AG08396 (cell line): ENCODE measurements at places on chromosomes 5 and 9.

- DNase-seq = no peak
Measured at GRCh38 chr5:60821488-60822284, 22.4 kb downstream of the ELOVL7 start.

DNA sequence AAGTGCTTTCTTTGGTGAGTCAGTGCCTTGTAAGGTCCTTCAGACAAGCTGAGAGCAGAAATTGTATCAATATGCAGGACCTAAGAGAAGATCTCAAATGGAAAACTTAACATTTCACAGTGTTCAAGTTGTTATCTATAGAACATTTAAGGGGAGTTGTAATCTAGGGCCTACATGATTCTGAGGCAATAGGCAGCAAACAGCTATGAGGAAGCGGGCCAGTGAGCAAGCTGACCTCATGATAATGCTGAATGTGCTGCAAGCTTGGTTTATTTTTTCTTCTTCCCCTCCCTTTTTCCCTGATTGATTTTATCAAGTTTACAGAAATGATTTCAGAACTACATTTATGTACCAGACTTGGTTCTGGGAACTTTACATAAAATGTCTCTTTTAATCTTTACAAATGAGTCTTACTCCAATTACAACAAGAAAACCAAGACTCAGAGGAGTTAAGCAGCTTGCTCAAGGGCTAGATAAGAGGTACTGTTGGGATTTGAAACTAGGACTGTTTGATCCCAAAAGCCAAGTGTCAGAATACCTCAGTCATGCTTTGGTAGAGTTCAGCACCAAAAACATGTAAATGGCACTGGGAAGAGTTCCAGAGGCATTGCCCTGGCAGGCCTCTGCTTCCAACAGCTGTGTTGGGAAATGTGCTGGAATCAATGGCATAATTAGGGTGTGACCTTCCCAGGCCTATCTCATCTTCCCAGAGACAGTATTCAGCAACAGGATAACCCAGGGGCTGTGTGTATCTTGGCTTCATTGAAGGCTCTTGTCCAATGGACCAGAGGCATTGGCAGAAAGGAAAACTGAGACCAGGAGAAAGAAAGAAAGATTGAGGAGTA lies 130.1 kb downstream of the LRRC70 start:
- no peak for DNase-seq

DNA sequence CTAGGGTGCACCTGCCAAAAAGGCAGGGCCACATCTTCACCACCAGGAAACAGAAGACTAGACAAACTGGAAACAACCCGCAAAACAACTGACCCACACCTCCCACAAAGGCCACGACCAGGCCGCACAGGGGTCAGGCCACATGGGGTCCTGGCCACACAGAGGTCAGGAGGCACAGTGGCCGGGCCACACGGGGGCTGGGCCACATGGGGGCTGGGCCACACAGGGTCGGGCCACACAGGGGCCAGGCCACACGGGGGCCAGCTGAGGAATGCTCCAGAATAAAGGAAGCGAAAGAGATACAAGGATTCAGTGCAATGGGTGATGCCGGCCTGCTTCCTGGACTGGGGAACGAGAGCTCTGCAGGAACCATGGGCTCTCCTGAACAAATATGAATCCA lies 91.6 kb downstream of the OLFM1 start:
- DNase-seq = no peak

DNA sequence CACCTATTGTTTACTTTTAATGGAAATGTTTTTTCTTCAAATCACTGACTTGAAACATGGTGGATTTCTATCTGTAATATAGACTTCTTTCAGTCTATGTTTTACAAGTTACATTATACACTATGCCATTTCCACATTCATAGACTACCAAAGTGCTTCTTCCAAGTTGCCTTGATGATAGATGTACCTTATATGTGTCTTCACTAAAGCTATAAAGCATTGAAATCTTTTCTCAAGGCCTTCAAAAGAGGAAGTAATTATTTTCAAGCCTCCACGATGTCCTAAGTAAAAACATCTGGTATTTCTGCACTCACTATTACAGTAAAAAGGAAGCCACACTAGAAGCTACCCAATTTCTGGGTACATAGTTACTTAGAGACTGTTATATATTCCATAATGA lies 113.3 kb downstream of the FGF10 start:
- DNase-seq = no peak

DNA sequence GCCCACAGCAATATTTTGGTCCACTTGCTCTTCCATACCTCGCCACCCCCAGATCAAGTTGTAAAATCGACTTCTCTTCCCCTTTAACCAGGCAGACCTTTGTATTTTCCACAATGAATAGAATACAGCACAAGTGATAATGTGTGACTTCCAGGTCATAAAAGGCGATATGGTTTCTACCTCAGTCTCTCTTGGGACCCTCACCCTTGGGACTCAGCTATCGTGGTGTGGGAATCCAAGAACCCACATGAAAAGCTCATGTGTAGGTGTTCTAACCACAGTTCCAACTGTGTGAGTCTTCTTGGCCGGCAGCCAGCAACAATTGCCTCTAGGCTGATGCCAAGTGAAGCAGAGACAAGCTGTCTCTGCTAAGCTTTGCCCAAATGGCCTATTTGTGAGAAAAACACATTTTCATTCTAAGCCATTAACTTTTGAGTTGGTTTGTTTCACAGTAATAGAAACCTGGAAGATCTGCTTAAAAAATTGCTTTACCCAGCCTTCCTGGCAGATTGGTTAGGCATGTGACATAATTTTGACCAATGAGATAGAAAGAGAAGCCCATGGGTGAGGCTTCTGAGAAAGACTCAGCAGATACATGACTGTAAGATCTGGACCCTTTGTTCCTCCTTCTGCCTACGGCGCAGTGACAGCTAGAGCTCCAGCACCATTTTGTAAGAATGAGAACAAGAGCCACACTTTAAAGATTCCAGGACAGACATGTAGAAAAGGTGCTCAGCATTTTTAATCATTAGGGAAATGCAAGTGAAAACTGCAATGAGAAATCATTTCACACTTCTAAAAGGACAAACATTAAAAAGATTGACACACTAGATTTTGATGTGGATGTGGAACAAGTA lies 18.3 kb upstream of the MLLT3 start:
- DNase-seq = no peak

DNA sequence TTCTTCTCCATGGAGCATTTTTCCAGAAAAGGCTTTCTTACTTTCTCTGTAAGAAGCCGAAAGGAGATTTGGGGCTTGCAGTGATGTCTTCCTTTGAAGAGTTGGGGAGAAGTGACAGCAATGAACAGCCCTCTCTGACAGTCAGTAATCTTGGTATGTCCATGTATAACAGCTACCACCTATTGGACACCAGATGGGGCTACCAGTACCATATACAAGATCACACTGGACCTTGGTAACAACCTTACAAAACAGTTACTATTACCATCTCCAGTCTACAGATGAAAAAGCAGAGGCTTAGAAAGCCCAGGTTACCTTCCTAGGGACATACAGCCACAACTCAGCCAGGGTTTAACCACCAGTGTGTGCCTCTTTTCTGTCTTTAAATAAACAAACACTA lies 272.7 kb upstream of the TRPC7 start:
- DNase-seq = no peak
